Uterus (tissue), 4 donors: ENCODE measurements at places on chromosomes 13 and 19. TPM values are rescaled to one million over a fixed set of nuclear protein-coding genes. Genes with fewer than 3 reads are reported as not detected.

KLHL1 gene
- not detected for total RNA-seq

MYCBP2 gene
- total RNA-seq, result 116 TPM

ZNF222 gene
- 1.6 TPM for total RNA-seq

PTPRH gene
- not detected for total RNA-seq

KMT2B gene
- 60.8 TPM for total RNA-seq
